ENCODE measurements at places on chromosomes 4 and X.

DNA sequence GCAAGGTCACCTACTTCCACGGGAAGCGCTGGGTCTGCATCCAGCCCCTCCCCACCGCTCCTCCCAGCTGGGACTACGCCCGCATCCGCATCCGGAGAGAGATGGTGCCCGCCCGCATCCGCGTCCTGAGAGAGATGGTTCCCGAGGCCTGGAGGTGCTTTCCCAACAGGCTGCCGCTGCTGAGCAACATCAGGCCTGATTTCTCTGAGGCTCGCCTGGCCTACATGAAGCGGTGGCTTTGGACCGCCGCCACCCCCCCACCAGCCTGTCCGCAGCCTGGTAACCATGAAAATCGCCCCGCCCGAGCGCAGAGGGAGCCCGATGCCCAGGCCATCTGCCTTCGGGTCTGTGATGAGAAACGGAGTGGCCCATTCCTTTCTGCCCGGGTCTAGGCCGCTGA is 18.1 kb downstream of the CLTRN start:
- no peak for DNase-seq

- no peak for DNase-seq
Measured at GRCh38 chr4:174318829-174319764, 35.4 kb downstream of the CEP44 start.

DNA sequence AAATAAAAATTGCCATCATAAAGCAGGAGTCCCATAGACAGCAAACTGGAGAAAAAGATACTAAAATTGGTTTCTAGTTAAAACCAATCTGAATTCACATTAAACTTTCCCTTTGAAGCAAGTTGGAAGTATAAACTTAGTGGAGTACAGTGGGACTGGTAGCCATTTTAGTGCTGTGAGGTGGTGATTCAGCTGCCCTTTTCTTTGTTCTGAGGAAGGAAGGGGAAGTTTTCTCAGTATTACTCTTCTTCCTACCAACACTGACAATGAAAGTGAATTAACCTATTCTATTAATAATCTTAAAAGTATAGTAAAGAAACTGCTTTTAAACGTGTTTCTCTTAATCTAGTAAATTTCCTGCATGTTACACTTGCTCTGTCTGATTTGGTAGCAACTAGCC is 36.7 kb downstream of the SLC9A6 start:
- DNase-seq = no peak

DNA sequence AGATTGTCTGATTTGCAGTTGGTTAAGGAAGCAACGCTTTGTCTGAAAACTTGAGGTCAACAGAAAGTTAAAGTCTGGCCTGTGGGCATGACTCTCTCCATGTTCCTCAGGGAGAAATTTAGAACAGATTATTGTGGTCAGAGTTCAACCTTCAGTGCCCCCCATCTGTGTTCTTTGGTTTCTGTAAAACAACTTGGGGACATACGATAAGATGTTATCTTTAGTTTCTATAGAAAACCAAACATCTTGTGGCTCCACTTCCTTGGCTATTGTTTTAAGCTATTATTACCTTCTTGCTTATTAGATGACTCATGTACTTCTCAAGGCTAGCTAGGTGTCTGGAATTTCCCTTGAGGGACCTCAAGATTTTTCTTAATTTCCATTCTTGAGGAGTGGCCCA is 507.7 kb downstream of the PDHA2 start:
- DNase-seq = no peak

- no peak for DNase-seq
Measured at GRCh38 chr4:150799207-150799606, 215.9 kb downstream of the LRBA start.

- DNase-seq = no peak
Measured at GRCh38 chr4:85474356-85474755, 594 bp upstream of the ARHGAP24 start.

DNA sequence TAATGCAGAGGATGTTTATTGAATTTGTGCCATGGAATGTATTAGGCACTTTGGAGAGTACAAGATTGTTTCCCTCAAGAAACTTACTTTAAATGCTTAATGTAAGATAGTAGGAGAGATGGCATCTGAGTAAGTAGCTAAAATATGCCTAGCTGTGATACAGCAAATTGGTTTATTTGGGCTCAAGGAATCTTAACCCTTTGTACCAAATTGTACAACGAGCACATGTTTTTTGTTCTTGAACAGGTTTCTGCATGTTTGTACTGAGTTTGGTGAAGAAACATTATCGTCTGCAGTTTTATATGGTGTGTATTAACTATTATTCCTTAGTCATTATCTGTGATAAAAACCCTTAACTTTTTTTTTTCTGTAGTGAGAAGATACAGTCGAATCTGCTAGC is 48.6 kb downstream of the CDS1 start:
- no peak for DNase-seq

DNA sequence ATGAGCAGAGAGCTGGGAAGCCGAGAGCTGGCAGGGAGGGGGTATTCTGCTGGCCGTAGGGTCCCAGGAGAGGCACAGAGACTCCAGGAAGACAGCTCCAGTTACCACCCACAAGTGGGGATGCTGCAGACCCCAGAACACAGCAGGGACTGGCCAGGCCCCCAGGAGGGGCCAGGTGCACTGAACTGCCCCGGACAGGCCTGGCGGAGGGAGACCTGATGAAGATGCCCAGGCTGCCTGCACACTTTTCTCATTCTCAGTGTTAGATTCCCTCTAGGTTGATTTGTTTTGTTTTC is 110.8 kb downstream of the CPZ start:
- DNase-seq = no peak

DNA sequence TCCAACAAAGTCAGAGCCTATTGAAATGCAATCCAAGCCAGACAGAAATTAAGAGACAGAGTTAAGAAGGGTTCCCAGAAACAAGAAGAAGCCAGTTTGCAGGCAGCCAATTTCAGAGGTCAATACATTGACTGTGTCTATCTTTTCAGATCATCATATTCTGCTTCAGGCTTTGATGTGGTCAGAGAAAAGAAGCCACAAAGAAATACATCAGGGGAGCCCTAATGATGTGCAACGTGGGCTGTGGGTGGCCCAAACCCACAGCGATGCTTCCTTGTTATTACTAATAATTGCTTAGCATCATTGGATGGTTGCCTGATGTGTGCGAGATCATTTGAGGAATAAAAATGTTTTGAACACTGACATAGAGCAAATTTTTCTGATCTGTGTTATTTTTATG is 99.0 kb upstream of the DUSP21 start:
- no peak for DNase-seq

GRCh38 chr4:141375855-141376254 is 155.2 kb downstream of the ZNF330 start:
- DNase-seq = no peak

- no peak for DNase-seq
Measured at GRCh38 chrX:41827886-41828285, 95.5 kb downstream of the CASK start.

- DNase-seq = no peak
Measured at GRCh38 chrX:150959557-150959956, 23.6 kb upstream of the HMGB3 start.

- DNase-seq = no peak
Measured at GRCh38 chr4:1939664-1940509, 68.7 kb downstream of the NSD2 start.

DNA sequence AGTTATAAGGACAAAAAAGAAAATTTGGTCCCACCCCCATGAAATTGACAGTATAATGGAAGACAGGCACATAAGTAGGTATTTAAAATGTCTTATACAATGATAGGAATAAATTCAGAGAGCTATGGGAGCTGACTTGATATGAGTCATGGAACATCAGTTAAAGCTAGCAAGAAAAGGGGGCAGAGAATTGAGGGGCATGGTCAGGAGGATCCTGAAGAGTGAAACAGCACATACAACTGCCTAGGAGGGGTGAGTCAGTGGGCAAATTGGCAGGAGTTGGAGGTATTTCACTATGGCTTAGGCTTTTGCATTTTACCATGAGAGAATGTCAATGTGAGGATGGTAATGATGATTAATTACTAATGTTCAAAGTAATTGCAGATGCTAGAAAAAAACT is 95.4 kb upstream of the BANK1 start:
- no peak for DNase-seq

DNA sequence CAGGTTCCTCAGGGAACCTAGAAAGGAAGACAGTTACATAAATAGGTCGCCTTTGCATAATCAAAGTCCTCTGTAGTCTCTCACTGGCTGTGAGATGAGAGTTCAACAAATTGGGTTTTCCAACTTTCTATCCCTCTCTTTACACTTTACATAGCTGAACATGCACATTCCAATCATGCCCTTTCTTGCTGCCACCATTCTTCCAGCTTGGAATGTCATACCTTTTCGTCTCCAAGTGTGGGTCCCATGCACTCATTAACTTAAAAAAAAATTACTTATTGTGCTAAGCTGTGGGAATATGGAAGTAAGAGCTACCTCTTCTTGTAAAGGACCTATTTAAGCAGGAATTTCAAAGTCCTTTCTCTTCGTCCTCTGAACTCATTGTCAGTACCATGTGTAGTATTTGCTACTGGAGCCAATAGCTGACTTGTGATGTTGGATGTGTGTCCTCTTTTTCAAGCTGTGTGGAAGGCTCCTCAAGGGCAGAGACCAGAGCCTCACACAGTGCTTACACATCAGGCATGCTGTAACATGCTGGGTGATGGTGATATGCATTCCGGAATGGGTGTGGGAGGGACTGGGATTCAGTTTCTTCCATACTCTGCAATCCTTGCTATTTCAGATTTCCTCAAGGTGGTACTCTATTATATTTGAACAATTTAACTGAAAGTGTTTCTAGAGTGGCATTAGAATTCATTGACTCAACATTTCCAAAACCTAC is 7.1 kb downstream of the ENOPH1 start:
- DNase-seq = no peak

DNA sequence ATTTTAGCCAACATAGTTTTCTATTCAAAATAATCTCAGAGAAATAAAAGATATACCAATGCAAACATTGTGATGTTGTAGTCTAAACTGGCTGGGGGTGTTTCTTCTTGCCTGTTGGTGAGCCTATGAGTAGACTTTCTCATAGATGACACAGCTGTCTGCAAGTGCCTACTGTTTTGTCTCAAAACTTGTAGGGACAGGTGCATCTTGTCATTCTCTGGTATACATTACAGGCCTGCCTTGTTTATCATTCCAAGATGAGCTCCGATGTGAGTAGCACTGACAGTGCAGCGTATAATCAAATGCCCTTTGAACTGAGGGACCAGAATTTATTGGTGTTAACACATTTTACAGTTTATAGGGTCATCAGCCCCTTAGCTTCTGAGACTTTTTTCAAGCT is 353.8 kb downstream of the PRDM5 start:
- DNase-seq = no peak

DNA sequence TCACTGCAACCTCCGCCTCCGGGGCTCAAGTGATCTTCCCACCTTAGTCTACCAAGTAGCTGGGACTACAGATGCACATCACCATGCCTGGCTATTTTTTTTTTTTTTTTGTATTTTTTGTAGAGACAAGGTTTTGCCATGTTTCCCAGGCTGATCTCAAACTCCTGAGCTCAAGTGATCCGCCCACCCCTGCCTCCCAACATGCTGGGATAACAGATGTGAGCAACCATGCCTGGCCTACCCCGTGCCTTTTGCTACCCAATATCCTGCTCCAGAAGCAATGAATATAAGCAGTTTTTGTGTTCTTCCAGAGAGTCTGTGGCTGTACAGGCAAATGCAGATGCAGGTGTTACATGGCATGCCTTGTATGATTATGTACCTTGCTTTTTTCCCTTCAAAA is 50.5 kb downstream of the TBC1D14 start:
- DNase-seq = no peak

GRCh38 chr4:55447108-55447708 is 51.5 kb downstream of the TMEM165 start:
- DNase-seq = no peak

DNA sequence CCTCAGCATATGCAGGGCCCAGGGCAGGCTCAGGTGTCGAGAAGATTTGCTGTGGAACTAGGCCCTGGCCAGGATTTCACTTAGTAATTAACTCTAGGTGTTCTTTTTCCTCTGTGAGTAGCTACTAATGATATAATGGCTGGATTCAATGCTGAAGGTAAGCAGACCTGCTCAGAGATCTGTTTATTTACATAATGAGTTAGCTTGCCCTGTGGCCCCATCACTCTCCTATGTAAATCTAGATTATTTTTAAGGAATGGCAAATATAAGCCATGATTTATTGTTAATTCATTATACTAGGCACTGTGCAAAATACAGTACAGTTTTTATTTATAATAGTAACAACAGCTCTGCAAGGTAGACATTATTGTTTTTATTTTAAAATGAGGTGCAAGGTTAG is 117.2 kb downstream of the IRF2 start:
- DNase-seq = no peak

DNA sequence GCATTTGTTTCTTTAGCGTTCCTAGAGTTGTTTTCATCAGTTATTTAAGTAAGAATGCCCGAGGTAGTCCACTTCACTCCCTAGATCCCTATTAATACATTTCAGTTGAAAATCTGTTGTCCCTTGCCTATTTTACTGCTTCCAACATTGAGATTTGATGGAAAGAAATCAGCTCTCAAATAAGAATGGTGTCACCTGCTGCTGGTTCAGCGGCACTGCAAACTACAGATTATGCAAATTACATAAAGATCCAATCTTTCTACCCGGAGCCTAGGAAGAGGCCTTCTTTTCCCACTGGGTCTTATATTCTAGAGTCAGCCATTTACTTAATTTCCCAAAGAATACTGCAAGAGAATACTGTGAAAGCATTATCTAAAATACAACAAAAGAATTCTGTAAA is 597.6 kb upstream of the MAGEB2 start:
- no peak for DNase-seq

- DNase-seq = no peak
Measured at GRCh38 chrX:20330545-20330944, 63.8 kb upstream of the RPS6KA3 start.

DNA sequence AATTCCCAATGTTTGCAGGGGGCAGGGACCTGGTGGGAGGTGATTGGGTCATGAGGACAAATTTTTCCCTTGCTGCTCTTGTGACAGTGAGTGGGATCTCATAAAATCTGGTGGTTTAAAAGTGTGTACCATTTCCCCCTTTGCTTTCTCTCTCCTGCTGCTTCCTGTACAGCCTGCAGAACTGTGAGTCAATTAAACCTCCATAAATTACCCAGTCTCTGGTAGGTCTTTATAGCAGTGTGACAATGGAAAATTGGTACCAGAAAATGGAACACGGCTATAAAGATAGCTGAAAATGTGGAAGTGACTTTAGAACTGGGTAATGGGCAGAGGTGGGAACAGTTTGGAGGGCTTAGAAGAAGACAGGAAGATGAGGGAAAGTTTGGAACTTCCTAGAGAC is 108.7 kb upstream of the NPFFR2 start:
- DNase-seq = no peak

DNA sequence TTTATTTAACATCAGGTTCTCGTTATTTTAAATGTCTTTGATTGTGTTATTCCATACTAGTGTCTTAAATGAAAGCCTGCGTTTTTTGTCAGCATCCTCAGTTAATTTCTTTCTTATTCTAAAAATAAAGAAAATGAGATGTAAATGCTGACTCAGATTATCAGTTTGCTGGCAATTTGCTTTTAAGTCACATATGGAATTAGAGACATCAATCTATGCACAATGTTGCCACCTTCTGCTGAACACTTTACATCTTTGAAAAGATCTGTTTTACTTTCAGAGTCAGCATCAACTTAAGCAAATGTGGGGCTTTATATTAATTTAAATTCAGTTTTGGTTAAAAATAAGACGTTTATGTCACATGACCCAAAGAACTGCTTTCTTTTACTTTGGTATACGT is 99.2 kb downstream of the ADGRL3 start:
- DNase-seq = no peak
